ENCODE measurements at places on chromosomes 5 and 9.

DNA sequence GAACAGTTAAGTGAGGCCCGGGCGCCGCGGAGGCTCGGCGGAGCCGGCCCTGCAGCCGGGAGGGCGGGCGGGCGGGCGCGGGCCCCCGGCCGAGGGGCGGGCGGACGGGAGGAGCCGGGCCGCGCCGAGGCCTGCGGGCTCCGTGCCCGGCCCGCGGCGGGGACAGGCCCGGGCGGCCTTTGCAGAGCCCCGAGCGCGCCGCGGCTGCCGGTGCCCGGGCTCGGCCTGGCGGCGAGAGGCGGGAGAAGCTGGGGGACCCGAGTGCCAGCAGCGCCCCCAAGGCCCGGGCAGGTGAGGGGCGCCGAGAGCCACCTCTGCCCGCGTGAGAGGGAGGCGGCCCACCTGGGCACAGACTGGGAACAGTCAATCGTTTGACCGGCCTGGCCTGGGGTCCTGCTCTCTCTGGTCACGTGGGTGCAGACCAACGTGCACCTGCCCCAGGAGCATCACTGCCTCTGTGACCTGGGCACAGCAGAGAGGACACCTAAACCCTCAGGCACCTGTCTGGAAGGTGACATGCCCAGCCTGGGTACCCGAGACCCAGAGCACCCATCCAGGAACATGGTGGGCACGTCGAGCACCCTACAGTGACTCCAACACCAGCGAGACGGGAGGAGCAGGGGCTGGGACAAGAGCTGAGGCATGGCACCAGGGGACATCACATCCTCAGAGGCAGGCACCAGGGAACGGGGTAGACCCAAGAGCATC is 531 bp downstream of the MVB12B start:
- peak; percentile 12 for DNase-seq

- no peak for DNase-seq
Measured at GRCh38 chr5:113508756-113509155, 4.7 kb upstream of the YTHDC2 start.

GRCh38 chr5:61298580-61298979 is 33.5 kb upstream of the ZSWIM6 start:
- DNase-seq, result no peak

- DNase-seq, result no peak
Measured at GRCh38 chr5:126575644-126576043, 19.4 kb downstream of the ALDH7A1 start.

DNA sequence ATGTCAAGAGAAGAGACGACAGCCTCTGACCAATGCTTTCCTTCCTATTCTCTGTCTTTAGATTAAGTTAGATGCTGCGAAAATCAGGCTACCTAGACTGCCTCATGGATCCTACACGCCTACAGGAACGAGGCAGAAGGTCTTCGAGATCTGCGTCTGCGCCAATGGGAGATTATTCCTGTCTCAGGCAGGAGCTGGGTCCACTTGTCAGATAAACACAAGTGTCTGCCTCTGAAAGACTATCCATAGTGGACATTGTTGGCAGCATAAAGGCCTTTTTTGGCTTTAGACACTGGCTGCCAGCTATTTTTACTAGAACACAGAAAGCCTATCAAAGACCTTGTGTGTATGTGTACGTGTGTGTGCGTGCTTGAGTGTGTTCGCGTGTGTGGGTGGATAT is 90.9 kb upstream of the PPP1R2B start:
- DNase-seq, result no peak

GRCh38 chr5:172944741-172945140 is 14.5 kb upstream of the RPL26L1 start:
- DNase-seq, result no peak

DNA sequence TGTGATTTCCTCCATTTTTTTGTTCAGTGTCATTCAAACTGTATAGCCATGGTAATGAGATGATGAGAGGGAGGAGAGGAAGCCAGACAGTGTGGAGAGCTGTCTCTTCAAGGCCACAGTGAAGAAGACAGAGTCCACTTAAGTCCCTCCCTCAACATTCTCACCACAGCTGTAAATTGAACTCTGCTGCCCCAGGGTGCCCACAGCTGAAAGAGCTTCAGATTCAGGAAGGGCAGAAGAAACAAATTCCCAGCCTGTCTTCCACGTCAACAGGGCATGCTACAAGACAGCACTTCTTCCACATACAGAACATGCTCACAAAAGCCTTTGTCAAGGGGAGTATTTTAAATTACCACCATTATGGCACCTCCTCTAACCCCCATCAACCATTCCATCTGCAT is 100.4 kb downstream of the KLHL3 start:
- DNase-seq, result no peak

DNA sequence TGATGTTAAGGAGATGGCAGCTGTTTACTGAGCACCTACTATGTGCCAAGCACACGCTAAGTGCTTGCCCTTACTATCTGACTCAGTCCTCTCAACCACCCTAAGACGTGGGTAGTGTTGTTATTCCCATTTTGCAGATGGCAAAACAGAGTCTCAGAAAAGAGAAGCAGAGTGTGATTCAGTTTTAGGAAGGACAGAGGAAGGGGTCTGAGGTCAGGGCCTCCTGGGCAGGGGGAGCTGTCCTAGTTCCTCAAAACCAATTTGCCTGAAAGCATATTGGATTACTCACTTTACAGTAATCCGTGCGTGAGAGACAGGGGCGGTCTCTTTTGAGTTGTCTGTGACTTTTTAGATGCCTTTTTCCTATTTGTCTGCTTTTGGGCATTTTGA is 23.2 kb downstream of the DNM1 start:
- no peak for DNase-seq

- DNase-seq, result no peak
Measured at GRCh38 chr5:151094852-151095245, 14.0 kb upstream of the TNIP1 start.

- no peak for DNase-seq
Measured at GRCh38 chr5:93289942-93290341, 291.1 kb downstream of the NR2F1-AS1 start.

- DNase-seq, result no peak
Measured at GRCh38 chr5:154898210-154898609, 39.8 kb downstream of the CNOT8 start.

GRCh38 chr5:170542691-170543293 is 39.0 kb downstream of the KCNIP1 start:
- no peak for DNase-seq

- no peak for DNase-seq
Measured at GRCh38 chr5:89662499-89662898, 747.1 kb downstream of the CETN3 start.

DNA sequence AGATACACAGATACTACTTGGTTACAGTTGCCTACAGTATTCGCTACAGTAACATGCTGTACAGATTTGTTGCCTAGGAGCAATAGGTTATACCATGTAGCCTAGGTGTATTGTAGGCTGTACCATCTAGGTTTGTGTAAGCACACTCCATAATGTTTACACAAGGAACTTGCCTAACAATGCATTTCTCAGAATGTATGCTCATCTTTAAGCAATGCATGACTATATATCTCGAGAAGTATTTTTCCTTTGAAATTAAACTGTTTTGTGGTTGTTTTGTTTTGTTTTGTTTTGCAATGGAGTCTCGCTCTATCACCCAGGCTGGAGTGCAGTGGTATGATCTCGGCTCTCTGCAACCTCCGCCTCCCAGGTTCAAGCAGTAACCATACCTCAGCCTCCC is 25.3 kb downstream of the LRRC70 start:
- DNase-seq, result no peak

- no peak for DNase-seq
Measured at GRCh38 chr5:140986117-140986521, 19.8 kb downstream of the PCDHAC2 start.

- DNase-seq, result no peak
Measured at GRCh38 chr9:136537896-136538598, 7.8 kb downstream of the NOTCH1 start.

DNA sequence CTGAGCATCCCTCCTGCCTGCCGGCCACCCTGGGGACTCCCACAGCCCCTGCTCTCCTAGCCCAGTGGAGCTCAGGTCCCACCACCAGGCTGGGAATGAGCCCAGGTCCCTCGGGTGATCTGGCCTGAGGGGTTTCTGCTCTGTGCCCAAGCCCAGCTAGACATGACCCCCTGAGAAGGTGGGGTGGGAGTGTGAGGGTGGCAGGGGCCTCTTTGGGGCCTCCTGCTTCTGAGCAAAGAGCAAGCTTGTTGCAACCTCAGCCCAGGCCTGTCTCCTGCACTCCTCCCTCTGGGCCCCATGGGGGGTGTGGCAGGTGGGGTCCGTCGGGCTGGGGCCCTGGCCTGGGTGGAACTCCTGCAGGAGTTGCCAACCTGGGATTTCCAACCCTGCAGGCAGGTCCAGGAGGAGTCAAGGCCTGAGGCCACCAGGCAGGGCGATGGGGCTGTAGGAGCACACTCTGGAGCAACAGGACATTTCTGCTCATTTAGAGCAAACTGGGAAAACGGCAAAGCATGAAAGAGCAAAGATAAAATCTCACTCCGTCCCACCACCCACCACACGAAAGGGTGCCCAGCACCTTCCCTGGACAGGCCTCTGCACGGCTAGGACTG is 11.4 kb upstream of the NRARP start:
- no peak for DNase-seq

DNA sequence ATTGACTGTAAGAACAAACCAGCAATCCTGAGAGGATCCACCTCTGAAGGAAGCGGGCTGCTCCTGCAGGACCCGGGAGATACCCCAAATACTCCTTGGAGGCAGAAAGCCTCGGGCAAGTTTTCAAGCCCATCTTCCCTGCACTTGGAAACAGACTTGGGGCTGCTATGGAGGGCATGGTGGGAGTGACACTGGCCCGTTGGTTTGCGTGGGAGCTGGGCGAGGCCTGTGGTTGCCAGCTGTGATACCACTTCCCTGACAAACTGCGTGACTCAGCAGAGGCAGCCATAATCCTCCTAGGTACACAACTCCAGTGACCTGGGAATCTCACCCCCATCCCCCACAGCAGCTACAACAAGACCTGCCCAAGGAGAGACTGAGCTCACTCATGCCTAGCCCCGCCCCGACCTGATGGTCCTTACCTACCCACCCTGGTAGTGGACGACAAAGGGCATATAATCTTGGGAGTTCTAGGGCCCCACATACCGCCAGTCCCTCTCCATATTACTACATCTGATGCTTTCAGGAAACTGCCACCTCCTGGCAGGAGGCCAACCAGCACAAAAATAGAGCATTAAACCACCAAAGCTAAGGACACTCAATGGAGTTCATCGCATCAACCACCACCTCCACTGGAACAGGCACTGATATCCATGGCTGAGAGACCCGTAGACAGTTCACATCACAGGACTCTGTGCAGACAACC is 38.1 kb upstream of the VLDLR start:
- no peak for DNase-seq

DNA sequence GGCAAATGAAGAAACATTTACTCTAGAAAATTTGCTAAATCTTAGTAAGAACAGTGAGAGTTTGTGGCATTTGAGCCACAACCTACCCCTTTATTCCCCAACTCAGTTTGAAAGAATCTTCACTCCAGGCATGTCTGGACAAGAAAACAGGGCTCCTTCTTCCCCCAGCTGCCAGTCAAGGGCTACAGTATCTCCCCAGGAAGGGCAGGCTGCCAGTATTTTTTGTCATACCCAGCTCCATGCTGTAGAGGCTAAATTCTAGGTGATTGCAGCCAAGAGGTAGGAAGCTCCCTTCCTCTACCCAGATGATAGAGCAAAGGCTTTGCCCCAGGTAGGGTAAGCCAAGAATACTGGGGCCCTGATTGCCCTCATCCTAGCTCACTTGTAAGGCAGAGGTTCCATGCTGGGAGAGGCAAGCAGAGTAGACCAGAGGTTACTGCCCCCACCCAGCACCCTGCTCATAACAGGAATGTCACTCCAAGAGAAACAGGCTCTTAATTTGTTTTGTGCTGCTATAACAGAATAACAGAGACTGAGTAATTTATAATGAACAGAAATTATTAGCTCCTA is 20.0 kb upstream of the GRPEL2 start:
- no peak for DNase-seq

DNA sequence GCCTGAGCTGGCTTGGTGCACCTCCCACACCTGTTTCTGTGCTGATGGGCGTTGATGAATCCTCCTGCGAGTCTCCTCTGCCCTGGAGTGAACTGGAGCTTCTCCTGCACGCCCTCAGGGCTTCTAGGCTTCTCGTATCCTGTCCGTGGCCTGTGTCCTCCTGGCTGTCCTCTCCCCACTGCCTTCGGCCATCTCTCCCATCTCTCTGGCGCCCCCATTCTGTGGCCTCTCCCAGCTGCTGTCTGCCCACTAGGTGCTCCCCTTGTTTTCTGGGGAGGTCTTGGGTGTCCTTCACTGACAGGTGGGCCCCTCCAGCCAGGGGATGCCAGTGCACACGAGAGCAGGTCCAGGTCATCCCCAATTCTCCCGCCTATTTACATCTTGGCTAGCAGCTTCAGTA is 28.8 kb downstream of the AHRR start:
- no peak for DNase-seq

DNA sequence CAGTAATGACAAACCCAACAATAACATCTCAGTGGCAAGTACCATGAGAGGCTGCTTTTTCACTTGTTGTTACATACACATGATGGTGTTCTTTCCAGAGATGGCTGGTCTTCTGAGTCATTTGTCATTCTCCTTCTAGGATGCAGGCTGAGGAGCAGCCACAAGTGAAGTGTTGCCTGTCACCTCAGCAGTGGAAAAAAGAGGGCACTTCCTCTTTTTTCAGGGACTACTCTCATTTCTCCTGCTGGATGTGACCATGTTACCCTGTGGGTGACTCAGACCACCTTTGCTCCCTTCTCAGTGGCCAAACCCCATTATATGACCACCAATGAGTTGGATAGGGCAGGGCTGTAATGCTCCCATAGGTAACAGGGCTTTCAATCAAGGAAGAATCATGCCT is 587.0 kb upstream of the ADAMTS16 start:
- DNase-seq, result no peak

- DNase-seq, result no peak
Measured at GRCh38 chr9:109482391-109482916, 15.7 kb downstream of the PTPN3 start.

- DNase-seq, result no peak
Measured at GRCh38 chr5:171570244-171570825, 150.9 kb downstream of the FGF18 start.

DNA sequence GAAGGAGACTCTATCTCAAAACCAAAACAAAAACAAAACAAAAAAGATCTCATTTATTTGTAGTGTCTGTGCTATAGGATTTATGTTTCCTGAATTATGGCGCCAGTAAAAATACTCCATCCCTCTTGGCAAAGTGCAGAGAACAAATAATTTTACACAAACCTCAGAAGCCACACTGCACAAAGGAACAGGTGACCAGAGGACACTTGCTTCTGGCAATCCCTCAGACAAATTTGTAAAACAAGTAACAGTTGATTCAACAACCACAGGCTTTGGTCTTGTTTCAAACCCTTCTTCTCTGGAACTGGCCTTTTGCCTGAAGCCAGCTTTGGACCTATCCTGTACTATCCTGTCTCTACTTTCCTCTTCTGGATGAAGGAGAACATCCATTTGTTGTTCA is 502.1 kb downstream of the DMAC1 start:
- no peak for DNase-seq

- DNase-seq, result no peak
Measured at GRCh38 chr5:127330116-127330515, 39.5 kb downstream of the MEGF10 start.

DNA sequence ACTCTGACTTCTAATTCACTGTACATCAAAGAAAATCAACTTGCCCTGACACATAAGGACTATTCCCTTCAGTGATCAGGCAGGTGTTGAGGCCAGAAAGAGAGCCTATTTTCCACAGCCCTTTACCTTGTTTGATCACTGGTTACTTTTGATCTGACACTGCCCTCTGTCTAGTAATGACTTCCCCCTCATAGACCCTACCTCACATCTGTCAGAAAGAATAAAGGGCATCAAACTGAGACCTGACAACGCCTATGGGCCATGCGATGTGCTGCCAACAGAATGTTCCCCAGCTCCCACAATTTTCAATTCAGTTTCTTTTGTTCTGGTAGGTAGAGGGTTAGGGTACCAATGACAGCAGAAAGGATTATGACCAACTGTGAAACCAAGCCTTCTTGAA is 47.7 kb downstream of the FBXL17 start:
- DNase-seq, result no peak

All from activated CD8-positive, alpha-beta memory T cell treated with anti-CD3 and anti-CD28 coated beads for 48 hours (primary cell).